ENCODE measurements at places on chromosomes 1 and 21.

- no peak for DNase-seq
Measured at GRCh38 chr21:42417533-42417932, 13.8 kb downstream of the UBASH3A start.

DNA sequence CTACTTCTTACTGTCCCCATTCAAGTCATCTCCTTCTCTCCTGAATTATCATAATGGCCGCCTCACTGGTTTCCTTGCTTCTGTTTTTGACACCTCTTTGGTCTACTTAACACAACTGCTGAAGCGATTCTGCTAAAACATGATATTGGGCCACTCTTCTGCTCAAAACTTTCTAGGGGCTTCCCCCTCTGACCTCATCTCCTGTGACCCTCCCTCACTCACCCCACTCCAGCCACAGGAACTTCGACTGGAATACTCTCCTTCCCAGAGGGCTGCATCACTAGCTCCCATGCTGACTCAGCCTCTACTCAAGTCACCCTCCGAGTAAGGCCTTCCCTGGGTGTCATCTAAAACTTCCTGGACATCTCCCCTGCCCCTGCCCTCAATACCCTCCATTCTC lies 35.7 kb downstream of the NRIP1 start:
- DNase-seq = no peak

- DNase-seq = no peak
Measured at GRCh38 chr1:212074313-212074712, 38.8 kb downstream of the DTL start.

DNA sequence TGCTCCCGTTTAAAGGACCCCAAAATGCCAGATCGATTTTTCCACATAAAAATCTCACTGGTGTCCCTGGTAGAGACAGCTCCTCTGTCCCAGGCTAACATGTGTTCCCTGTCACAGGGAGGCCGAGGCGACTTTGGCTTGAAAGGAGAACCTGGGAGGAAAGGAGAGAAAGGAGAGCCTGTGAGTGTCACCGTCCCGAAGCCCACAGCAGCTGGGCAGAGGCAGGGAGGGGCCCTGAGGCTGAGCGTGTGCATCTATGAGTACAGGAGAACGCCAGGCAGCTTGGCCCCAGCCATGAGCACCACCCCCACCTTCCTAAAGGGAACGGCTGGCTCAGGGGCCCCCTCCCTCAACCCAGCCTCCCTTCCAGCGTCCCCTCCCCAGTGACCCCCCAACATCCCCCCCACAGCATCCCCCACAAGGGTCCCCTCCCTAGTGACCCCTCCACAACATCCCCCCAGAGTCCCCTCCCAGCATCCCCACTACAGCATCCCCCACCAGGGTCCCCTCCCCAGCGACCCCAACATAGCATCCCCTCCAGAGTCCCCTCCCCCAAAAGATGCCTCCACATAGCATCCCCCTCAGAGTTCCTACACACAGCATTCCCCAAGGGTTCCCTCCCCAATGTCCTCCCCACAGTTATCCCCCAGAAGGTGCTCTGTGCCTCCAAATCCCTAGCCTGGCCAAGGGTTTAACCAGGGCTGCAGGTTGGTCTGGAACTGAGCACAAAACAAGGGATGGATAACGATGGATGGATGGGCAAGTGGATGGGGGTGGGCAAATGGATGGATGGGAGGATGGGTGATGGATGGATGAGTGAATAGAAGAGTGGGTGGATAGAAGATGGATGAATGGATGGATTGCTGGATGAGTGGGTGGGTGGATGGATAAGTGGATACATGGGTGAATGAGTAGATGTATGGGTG lies 25.1 kb downstream of the COL6A2 start:
- no peak for DNase-seq

- peak; percentile 89 for DNase-seq
Measured at GRCh38 chr1:202235856-202236837, 42.5 kb downstream of the LGR6 start.

GRCh38 chr1:43799656-43800635 lies 92.6 kb downstream of the ST3GAL3 start:
- no peak for DNase-seq

DNA sequence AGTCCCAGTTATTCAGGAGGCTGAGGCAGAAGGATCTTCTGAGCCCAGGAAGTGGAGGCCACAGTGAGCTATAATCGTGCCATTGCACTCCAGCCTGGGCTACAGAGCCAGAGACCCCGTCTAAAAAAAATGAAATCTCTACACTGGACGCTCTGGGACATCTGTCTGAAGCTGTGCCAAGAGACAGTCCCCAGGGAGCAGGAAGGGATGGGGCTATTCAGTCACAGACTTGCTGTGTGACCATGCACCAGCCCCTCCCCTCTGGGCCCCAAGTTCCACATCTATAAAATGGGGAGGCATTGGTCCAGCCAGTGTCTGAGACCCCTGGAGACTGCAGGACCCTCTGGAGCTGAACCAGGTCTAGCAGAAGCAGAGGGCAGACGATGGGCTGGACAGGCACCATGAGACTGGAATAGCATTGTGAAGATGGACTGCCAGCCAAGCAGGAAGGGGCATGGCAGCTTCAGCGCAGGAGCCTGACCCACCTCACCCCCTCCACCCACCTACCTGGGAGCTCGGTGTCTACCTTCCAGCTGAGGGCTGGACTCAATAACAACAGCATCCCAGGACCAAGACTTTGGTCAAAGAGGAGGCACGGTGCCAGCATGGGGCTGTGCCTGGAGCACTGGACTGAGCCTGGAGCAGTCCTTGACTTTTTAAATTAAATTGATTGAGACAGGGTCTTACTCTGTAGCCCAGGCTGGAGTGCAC lies 1.4 kb downstream of the TMEM54 start:
- no peak for DNase-seq

GRCh38 chr1:186497651-186498050 lies 36.7 kb upstream of the PDC start:
- no peak for DNase-seq

- peak; percentile 74 for DNase-seq
Measured at GRCh38 chr1:237851210-237851845, 39.4 kb downstream of the ZP4 start.

GRCh38 chr1:162336621-162337285 lies 39.9 kb downstream of the SPATA46 start:
- no peak for DNase-seq

GRCh38 chr1:206032380-206033140 lies 8.9 kb upstream of the CTSE start:
- DNase-seq = no peak

DNA sequence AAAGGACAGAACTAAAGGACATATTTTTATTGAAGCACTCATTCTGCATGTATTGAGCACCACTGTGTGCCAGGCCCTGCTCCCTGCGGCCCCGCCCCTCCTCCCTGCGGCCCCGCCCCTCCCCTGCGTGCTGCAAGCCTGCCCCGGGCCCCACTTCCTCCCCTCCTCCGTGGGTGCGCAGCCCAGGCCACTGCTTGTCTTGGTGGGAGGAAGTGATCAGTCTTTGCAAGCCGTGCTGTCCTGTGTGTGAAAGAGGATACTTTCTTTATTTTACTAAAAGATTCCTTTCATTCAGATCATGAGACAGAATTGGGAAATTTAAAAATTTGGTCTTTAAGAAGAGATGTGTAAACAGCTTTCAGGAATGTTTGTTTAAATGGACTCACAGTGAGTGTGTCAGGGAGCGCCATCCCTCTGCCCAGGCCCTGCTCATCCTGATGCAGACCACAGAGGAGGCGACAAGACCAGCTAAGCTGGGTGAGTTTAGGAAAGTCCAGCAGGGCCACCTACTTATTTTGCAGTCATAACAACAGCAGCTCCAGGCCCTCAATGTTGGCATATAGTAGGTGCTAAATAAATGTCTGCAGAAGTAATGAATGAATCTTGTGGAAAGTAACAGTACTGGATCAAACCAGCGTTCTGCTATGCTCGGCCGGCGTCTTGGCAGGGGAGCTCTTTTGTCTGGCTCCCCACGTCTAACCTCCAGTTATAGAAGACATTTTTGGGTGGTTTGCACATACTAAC lies 88.3 kb upstream of the SELENON start:
- no peak for DNase-seq

DNA sequence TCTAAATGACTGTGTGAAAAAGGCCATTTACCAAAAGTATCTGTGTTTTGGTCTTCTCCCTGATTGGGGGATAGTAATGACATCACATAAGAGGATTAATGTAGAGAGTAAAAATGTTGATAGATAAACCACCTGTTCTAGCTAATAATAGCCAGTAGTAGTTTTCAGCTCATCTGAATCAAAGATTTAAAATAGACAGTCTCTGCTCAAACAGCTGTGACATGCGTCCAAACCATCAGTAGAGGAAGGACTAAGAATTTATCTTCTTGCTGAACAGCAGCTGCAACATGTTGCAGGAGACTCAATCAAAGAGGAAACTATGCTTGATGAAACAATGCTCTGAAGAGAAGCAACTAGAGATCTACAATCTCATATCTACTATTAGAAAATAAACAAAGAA lies 21.4 kb downstream of the TMPRSS15 start:
- no peak for DNase-seq

DNA sequence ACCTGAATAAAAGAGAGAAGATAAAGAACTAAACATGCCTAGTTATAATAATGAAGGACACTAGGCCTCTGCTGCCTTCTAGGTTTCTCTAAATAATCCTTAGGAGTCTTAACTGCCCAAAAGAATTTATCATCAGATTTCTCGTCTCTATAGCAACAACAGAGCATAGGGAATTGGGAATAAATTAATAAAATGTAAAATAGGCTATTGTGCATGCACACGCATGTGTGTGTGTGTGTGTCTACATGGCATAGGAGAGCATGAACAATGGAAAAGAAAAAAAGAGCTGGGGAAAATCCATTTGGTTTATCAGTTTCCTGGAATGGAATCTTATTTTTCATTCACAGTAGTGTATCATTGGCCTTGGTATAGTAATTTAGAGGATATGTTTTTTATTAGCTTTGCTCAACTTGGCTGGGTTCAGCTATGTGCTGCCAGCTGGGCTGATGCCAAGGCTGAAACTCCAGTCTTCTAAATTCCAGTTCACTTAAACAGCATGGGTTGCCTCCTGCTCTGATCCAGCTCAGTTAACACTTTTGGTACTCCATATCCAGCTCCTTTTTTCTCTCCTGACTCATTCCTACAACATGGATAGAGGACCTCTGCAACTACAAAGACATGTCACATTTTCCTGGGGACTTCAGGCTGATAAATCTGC lies 80.6 kb upstream of the SLFNL1 start:
- DNase-seq = no peak

DNA sequence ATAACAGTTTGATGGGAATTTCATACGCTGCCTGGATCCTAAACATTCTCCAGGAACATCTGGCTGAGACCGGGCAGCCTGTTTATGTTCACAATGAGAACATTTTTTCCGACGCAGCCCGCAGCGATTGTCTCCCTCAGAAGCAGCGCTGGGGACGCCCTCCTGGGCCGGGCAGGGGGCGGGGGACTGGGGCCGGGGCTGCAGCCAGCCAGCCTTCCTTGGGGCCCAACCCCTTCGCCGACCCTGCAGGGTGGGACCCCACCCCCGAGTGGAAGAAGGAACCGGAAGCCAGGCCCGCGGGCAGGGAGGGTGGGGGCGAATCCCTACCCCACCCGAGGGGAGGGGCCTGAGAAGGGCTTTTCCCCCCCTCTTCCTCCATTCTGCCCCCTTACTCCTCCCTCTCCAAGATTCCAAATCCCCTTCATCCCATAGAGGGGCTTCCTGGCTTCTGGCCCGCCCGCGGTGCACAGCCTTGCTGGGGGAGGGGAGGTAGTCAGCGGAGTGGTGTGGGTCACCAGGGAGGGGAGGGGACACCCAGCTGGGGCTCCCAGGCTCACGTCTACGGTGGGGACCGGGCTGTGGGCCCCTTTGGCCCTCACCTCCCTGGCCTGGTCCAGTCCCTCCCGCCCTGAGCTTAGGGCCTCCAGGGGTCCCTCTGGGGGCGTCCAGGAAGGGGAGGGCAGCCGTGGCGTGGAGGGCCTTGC lies 60.6 kb downstream of the WNT9A start:
- DNase-seq = no peak

DNA sequence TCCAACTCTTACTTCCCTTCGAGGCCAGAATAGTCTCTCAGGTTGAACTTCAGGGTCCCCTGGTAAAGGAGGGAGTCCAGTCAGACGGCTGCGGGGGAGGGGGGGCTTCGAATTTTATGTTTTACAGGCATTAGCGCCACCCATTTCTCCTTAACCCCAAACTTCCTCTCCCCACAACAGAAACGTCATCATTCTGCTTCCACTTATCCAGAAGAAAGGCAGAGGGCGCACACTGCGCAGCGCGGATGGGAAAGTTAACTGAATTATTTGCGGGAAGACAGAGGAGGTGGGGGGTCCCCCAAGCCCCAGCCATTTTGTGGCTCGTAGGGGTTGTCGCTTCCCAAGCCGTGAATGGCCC lies 529 bp upstream of the PRMT2 start:
- DNase-seq = peak; percentile 83

DNA sequence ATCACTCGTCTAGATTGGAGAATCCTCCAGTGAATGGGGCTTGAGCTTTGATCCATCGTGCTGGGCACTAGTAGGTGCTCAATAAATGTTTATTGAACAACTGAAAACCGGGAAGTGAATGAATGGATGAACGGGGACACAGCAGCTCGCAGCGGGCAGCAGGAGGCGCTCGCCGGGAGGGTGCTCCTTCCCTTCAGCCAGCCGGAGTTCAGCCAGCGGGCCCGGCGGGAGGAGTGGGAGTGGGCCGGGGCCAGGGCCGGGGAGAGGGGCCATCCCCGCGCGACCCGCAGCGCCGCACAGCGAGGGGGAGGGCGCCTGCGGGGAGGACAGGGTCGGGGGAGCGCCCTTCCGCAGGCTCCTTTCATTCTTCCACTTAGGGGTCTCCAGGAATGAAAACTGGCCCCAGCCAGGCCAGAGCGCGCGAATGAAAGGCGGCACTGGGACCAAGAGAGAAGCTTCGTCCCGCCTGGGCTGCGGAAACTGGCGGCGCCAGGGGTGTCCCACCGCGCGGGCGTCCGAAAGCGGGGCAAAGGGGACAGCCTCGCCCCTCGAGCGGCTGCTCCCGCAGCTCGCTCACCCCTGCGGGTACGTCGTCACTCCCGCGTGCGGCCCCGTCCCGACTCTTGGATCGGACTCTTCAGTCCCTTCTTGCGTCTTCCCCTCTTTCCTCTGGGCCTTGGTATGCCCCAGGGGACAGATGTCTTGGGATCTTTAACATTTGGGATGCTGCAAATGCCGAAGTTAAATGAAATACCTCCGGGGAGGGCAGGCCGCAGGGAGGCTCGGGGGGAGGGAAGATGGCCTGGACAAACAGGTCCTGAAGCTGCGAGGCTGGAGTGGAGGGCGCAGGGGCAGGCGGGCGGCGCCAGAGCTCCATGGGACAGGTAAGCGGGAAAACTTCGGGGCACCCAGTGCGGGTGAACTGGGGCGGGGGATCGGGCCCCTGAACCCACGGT lies 3.6 kb upstream of the INAVA start:
- DNase-seq = peak; percentile 87

GRCh38 chr1:199733125-199733524 lies 294.4 kb upstream of the NR5A2 start:
- no peak for DNase-seq
